Activated CD4-positive, alpha-beta T cell treated with anti-CD3 and anti-CD28 coated beads, Interleukin-10, Interleukin-2, amounts not matched to agents 100 ng/mL and 50 ng/mL, durations not matched to agents 16 hours and 8 hours (primary cell): ENCODE measurements at places on chromosomes 3 and 15.

DNA sequence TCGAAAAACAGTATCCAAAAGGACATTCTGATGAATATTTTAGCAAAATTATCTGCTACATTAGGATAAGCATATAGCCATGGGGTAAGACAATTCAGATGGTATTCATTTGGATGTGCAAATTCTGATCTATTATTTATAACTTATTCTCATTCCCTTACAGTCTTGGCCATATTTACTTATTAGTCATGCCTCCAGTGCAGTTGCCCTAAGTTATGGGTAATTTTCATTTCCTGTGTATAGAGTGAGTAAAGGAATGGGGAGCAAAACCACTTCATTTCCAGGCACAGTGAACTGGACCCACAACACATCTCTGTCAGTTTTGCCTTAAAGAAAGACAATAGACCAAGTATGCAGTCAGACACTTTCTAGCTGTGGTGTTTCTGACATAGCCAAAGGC, 134.3 kb downstream of the POLQ start:
- no peak for DNase-seq

DNA sequence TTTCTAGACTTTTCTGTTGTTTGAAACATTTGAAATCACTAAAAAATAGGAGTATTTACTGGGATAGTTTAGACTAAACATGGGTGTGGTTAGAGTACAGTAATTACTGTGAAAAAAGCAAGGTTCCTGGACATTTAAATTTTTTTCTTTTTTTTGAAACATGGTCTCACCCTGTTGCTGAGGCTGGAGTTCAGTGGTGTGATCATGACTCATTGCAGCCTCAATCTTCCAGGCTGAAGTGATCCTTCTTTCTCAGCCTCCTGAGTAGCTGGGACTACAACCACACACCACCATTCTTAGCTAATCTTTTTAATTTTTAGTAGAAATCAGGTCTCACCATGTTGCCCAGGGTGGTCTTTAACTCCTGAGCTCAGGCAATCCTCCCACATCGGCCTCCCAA, 20.4 kb upstream of the CELF6 start:
- no peak for DNase-seq

DNA sequence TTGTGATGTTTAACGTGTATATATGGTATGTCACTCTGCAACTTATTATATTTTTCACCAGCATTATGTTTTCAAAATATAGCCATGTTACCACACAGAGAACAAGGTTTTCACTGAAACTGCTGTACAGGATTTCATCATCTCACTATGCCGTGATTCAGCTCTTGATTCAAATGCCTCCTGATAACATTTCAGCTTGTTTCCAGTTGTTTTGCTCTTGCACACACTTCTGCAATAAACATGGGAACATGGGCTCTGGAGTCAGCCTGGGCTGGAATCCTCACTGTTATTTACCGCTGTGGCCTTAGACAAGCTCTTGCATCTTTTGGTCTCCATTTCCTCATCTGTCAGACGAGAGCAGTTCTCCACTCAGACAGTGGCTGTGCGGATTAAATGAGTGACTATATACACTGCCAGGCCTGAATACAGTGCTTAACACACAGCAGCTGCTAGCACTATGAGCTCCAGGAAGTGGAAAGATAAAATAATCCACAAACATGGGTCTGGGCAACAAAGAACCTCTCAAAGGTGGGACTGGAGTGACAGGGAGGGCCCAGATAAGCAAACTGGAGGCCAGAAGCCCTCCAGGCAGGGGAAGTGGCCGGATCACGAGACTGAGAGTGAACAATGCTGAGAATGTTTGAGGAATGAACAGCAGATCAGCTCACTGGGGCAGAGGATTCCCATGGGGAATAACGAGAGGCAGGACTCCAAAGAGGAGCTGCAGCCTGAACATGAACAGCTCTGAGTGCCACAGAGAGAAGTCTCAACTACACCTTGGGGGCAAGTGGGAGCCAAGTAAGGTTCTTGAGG, 17.7 kb downstream of the NTRK3 start:
- no peak for DNase-seq

GRCh38 chr3:120407508-120408287, 43.1 kb downstream of the FSTL1 start:
- DNase-seq = no peak

DNA sequence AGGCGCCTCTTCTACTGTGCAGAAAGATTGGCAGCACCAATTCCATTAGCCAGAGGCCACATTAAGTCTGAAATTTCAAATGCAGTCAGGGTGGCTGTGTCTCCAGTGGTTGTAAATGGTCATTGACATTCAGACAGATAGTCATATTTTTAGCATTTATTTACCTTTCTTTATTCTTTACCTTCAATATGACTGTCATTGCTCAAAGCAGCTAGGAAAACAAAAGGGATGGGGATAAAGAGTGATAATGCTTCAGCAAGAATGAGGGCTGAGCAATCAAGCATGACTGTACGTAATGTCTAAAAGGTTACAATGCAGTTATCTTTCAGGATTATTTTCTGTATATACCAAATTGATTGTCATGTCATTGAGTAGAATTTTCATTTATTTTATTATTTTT, 360.4 kb downstream of the EFHB start:
- DNase-seq = no peak

- no peak for DNase-seq
Observed at GRCh38 chr3:53845881-53846133, 412 bp downstream of the CHDH start.

- no peak for DNase-seq
Observed at GRCh38 chr3:54165865-54166264, 43.5 kb downstream of the CACNA2D3 start.

DNA sequence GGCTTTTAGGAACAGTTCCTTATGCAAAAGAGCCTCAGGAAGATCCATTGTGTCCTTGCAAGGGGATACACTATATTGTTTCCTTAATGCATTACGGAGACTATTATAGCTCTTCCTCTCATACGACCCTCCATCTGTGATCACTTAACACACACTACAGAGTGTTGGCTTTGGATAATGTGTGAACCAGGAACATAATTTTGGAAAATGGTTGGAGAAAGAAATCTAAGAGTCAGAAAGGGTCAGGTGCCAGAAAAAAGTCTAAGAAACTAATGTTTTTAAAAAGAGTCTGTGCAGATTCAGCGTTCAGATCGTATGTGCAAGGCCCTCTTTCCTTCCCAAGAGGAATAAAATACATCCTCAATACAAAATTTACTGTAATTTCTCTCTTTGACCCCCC, 27.3 kb downstream of the LRRN1 start:
- DNase-seq = no peak

DNA sequence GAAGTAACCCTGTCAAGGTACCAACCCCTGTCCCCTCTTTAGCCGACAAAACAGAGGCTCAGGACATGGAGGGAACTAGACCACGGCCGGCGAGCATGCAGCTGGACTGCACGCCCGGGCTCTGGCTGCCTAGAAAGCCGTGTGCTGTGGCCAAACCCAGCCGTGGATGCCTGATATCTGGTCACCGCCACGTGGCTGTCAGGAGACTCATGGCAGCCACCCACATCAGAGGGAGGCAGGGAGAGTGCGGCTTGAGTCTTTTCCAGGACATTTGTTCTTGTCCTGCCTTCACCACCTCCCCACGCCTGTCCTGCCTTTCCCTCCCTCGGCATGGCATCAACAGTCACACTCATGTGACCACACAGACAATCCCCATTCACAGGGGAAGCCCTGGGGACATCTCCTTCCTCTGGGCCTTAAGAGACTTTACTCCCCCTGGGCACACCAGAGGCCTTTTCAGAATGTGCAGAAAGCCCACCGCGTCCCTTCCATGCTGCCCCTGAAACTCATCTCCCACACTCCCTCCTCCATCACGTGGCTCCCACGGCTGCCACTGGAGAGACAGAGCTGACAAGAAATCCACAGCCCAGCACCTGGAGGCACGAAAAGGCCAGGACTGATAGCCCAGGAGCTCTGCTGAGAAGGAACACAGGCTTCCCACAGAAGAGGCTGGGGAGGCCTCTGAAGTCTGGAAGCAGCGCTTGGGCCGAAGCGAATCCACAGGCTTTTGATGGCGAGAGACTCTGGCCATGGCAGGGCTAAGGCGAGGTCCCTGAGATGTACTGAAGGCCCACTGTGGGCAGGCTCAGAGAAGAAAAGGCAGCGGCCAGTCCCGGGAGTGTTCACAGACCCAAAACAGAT, 71.2 kb upstream of the IQSEC1 start:
- DNase-seq = no peak

DNA sequence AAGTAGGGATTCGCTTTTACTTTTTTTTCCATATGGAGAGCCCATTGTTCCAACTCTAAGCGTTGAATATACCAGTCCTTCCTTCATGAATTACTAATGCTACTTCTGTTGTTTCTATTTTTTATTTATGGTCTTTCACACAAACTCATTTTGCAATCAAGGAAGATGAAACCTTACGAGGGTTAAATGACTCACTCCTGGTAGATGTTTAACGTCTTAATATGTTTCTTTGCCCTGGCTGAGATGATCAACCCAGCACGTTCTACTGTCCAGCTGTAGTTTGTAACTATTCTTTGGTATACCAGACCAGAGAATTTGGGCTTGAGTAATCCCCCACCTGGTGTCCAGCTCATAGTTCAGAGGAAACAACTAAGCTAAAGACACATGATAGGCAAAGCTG, 23.1 kb downstream of the CDCP1 start:
- DNase-seq = peak; percentile 30

- DNase-seq = peak; percentile 12
Observed at GRCh38 chr3:183375337-183375736, 53.1 kb downstream of the MCF2L2 start.

GRCh38 chr3:30294241-30294667, 312.1 kb upstream of the TGFBR2 start:
- no peak for DNase-seq

- no peak for DNase-seq
Observed at GRCh38 chr3:9911863-9912262, 5.0 kb upstream of the IL17RC start.

GRCh38 chr3:192079098-192079497, 618.1 kb downstream of the PYDC2 start:
- DNase-seq = no peak

GRCh38 chr3:43525941-43526607, 95.7 kb downstream of the ANO10 start:
- no peak for DNase-seq

GRCh38 chr15:92725171-92725570, 69.6 kb upstream of the FAM174B start:
- DNase-seq = no peak

DNA sequence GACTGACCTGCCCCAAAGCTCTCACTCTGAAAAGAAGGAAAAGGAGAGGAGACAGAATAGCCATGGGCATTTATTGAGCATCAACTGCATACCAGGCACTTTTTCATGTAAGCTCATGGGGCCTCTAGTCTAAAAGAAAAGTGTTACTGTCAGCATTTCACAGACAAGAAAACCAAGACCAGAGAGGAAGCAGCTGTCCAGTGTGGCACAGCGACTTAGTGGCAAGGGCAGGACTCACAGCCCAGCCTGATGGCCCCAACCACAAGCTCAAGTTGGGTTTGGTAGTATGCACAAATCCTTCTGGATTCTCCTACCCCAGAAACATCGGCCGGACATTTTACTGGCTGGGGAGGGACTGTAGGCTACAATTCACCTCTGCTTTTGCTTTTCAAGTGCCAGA, 5.8 kb downstream of the EFCC1 start:
- no peak for DNase-seq

DNA sequence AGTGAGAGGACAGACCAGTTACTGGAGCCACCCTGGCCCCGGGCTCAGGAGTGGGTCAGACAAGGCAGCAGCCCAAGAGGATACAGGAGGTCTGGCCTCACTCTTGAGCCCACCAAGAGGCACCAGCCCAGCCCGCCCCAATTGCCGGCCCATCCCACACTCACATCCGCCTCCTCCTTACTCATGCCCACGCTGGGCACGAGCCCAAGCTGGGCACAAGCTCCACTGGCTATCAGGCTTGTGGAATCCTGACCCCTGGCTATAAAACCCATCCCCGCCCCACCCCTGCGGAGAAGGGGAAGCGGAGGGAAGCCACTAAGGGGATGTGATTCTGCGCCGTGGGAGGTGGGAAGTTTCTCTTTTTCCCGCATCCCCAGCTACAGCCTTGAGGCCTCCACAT, 25.9 kb downstream of the ADCY5 start:
- DNase-seq = no peak

DNA sequence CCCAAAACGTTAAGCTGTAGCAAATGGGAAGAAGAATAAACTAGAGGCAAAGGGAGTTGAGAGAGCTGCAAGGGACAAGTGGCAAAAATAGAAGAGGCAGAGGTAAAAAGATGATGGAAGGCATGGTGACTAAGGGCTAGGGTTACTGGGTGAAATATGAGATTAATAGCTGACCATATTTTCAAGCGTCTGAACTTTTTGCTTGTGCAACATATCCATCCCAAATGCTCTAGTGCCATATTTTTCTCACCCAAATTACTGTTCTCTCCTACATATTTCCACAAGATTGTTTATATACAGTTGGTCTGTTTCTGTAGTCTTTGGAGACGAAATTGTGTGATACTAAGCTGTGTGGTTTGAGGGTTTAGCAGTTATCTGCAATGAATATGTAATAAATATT, 145.5 kb downstream of the GMNC start:
- DNase-seq = no peak

GRCh38 chr15:52379395-52380106, 83.9 kb upstream of the MYO5C start:
- peak; percentile 84 for DNase-seq

GRCh38 chr15:63502137-63502766, 2.1 kb upstream of the USP3 start:
- DNase-seq = no peak

DNA sequence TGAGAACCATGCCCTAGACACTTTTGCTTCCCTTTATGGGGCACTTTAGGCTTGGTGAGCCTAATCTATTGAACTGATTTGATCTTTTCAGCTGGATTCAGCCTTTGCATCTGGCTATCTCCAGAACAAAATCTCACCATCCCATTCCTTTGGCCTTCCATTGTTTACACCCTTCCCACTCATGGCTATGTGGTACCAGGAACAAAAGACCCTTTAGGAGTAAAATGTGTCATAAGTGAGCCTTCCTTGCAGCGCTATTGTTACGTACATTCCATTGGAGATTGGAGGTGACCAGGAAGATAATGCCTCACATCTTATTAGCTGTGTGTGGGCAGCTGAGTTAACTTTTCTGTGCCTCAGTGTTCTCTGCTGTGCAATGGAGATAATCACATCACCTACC, 188.4 kb downstream of the SATB1 start:
- DNase-seq = no peak

DNA sequence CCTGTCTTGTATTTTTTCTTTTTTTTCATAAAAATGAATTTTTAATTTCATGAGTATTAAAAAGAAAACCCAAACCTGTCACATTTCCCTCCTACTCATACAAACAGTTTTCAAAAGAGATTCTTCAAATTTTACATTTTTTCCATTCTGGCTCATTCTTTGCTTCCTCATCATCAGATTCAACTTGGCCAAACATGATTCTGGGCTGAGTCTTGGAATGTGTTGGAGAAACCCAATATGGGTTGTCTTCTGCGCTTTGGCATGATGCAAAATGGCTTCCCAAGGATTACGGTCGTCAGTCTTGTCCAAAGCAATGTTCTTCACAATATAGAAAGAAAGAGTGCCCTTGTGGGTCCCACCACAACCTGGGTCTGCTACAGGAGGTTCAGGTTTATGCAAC, 12.4 kb upstream of the TM4SF4 start:
- DNase-seq = no peak
